ENCODE measurements at places on chromosomes 16 and 17.

DNA sequence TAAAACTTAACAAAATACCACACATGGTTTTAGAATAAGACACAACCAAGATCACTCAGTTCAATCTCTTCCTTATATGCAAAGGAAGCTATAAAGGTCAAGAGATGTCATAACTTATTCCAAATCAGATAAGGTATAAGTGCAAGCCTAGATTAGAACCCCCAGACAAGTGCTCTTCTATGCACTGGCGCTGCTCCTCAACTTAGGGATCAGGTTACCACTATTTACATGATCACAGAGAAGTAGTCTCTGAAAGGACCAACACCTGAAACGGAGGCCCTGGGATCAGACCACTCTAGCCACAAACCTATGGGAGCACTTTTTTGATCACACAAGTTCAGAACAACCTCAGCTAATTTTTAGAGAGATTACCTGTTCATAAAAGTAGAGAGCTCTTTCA is 16.6 kb downstream of the COPS3 start:
- no peak for DNase-seq

DNA sequence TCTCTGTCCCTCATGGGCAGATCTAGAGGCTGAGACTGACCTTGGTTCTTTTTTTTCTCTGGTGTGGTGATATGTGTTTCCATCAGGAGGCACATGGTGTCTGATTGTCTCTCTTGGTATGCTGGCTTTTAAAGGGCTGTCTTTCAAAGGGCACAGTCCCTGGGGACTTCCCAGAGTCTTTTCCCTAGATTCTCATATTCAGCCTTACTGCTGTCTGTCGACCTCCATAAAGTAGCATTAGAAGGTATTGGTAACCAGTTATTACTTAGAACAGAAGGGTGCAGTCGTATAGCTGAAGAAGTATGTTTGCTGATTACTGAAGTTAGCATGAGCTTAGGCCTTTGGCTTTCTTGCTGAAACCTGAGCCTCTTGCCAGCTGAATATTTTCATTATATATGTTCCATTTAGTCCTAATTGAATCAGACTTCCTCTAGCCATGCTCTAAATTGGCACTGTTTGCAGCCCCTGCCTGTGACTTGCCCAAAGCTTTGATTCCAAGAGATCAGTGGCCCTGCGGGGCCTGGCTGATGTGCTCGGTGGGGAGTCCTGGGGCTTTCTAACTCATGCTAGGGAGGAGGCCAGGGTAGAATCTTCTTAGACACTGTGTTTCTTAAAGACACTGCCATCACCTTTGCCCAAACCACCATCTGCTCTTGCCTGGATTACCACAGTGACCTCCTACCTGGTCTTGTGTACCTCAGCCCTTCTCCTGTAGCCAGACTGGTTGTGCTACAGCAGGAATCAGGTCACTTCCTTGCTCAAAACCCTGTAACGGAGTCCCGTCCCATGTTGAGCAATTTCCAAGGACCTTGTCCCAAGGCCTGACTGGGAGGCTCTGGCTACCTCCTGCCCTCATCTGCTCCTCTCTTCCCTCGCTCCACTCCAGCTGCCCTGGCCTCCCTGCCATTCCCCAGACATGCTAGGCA is 71.5 kb downstream of the WWP2 start:
- DNase-seq: no peak

- DNase-seq: no peak
Measured at GRCh38 chr16:87834668-87835473, 34.4 kb downstream of the SLC7A5 start.

DNA sequence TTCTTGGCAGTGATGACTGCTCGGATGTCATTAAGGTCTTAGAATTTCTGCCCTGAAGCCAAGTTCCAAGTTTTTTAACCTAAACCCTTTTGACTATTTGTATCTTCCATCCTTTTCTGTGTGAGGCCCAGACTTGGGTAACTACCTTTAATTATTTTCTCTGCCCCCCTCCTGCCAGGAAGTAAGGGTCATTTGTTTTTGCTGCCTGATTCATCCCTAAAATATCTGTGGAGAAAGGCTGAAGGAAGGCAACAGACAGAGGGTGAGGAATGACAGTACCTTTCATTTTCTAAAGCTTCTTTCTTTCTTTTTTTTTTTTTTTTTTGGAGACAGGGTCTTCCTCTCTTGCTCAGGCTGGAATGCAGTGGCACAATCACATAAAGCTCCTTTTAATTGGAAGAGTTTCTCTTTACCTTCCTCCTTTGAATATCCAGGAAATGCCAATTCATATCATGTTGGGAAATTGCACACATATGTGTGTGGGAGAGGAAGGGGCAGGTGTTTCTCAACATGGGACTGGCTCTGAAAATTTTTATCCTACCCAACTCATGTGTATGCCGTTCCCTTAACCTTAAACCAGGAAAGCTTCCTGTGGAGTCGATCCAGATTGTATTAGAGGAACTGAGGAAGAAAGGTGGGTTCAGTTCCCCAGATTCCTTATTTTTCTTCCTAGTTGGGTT is 957 bp downstream of the VPS25 start:
- DNase-seq: no peak

DNA sequence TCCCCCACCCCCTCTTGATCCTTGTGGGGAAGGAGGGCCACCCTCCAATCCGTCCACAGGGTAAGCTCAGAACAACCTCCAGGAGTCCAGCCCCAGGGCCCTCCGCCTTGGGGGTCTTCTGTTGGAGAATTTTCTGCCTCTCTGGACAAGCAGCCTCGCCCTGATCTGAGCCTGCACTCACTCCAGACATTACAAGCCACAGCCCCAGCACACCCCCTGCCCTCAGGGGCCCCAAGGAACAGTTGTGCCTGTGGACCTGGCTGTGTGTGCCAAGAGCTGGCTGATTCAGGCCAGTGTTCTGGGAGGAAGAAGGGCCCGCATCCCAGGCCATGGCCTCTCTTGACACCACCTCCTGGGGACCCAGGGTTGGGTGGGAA is 477 bp upstream of the ARHGAP27 start:
- DNase-seq: no peak

DNA sequence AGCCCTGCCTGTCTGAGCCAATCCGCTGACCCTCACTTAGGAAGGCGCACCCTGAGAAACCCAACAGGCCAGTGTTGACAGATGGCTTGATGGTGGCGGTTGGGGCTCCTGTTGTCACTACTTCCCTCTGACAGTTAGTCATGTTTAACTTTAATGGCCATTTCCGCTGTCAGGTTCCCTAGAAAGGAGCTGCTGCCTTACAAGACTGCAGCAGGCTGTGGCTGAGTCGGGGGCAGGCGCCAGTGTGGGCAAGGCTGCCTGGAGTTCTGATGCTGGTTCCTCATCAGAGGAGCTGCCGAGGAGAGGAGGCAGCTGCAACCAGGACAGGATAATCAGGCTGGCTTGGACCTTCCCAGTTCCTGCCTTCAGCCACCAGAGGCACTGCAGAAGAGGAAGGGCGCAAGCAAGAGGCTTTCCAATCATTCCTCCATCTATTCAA is 223.2 kb upstream of the DYNLRB2 start:
- no peak for DNase-seq

- DNase-seq: no peak
Measured at GRCh38 chr16:85686912-85687591, 1.7 kb downstream of the GINS2 start.

DNA sequence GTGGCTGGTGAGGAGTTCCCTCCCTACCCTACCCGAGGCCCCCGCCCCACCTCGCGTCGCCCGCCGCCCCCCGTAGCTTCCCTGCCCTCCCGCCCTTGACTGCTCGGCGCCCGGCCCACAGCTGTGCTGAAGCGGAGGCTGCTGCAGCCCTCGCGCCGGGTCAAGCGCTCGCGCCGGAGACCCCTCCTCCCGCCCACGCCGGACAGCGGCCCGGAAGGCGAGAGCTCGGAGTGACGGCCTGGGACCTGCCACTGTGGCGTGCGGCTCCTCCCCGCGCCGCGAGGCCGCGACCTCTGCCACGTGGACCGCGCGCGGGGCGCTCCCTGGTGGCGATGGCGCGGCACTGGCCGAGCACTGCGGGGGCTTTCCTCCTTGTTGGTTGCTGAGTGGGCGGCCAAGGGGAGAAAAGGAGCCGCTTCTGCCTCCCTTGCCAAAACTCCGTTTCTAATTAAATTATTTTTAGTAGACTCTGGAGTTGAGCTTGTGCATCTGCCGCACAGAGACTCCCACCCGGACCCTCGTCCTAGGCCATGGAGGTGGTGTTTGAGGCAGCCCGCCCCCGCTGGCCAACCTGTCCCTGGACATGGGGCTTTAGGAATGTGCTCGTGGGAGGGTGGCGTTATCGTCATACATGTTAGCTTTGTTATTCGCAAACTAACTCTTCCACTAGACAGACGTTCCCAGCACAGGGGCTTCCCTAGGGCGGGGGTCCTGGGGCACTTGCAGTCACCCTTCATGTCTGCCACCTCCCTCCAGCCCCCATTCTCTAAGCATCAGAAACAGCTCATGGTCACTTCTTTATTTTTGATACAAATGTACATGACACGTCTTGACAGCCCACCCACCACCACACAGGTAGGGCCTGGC is 4.4 kb downstream of the TP53I13 start:
- no peak for DNase-seq

DNA sequence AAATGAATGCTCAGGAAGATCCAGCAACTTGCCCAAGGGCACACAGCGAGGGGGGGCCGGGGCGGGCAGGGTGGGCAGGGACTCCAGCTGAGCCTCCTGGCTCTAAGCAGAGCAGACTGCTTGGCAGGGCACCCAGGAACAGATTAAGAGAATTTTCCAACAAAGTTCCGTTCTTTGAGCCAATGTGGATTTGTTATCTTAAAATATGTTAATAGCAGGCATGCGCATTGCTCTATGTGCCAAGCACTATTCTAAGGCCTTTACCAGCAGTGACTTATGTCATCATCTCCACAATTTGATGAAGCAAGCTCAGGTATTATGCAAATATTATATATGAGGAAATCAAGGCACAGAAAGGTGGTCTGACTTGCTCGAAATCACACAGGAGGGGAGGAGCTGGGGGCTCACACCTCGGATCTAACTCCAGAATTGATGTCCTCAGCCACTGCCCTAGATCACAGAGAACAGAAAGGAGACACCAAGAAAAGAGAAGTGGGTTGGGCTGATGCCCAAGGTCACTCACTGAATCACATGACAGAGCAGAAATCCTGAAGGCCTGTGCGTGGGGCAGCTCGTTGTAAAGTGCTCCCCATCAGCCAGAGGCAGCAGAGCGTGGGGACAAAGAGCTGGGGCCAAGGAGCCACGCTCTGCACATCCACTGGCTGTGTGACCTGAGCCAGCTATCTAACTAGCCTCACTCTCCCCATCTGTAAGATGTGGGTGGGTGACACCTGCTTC is 23.2 kb upstream of the MEAK7 start:
- no peak for DNase-seq

- no peak for DNase-seq
Measured at GRCh38 chr16:19288872-19289799, 3.6 kb downstream of the CLEC19A start.

- no peak for DNase-seq
Measured at GRCh38 chr17:45301674-45302073, 15.1 kb downstream of the MAP3K14 start.

- no peak for DNase-seq
Measured at GRCh38 chr17:65956814-65957213, 235.1 kb downstream of the CEP112 start.

- DNase-seq: no peak
Measured at GRCh38 chr17:49576088-49576916, 631 bp downstream of the NXPH3 start.

GRCh38 chr16:72210555-72210954 is 38.6 kb upstream of the PMFBP1 start:
- no peak for DNase-seq

- no peak for DNase-seq
Measured at GRCh38 chr17:6608321-6608720, 32.2 kb downstream of the KIAA0753 start.

- DNase-seq: no peak
Measured at GRCh38 chr17:74126179-74126900, 77.1 kb upstream of the RPL38 start.

DNA sequence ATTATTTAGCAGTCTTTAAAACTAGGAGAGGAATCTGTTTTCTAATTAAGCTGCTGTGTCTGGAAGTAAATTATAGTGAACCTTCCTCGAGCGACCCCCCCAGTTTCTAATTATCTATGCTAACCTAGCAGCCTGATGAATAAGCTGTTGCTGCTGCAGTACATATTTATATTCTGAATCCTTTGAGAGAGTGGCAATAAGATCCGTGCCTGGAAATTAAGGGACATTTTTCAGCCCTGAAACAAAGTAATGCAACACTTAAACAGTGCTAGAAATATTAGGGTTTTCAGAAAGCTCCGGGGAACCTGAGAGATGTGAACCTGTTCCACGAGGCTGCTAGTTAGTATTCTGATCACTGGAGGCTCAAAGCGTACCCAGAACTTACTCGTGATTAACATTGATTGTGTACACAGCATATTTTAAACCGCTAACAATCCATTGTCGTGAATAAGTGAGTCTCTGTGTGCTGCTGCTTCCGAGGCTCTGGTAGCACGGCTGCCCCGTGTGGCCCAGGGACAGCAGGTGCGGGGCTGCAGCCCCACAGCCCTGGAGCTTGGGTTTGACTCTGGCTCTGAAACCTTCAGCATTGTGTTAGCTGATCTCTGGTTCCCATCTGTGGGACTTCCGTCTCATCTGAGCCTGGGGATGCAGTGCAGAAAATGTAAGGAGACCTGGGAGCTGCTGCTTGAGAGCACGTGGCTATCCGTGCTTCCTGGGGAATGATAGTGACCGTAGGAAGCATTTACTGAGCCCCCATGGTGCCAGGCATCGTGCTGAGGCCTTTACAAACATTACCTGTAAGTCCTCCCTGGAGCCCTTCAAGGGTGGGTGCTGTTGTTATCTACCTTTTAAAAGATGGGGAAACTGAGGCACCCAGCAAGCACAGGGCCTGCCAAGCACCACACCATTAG is 190.9 kb upstream of the CHMP6 start:
- DNase-seq: no peak

DNA sequence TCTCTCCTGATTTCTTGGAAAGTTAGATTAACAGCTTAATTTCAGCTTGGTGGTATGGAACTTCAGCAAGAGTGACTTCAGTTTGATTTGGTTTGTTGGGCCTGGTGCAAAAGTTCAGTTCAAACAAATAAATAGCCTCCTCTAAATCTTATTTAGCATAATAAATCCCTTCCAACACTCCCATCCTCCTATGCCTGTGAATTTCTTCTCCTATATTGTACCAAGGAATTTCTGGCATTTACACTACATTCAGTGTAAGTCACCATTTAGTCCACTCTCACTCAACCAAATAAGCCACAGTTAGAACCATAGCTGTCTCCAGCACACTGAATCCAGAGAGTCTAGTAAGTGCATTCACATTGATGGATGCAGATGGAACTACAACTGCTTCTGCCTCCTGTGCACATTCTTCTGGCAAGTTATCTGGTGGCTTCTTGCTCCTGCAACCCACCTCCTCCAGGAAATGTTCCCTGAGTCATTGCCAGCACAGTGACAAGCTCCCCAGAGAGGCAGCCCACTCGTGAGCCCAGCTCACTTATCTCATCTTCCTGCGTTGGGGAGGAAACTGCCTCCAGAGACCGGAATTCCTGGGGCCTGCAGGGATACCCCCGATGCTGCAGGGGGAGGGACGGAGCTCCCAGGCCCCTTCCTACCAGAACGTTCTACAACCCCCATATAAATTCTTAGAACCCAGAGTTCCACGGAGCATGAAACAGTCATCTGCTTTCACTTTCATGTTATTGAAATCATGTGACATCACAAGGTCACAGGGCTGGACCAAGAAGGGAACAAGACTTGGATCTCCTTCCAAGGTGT is 318.3 kb downstream of the PHKB start:
- DNase-seq: no peak

- DNase-seq: no peak
Measured at GRCh38 chr17:56781906-56782305, 51.8 kb downstream of the C17orf67 start.

Measured in activated CD8-positive, alpha-beta memory T cell treated with anti-CD3 and anti-CD28 coated beads for 1 hour (primary cell).